ENCODE measurements at places on chromosomes 4 and X.
A peak's percentile ranks its signal among the peaks of the same experiment; 100 is the strongest.

GRCh38 chr4:166763018-166763417 lies 471.3 kb downstream of the SPOCK3 start:
- DNase-seq, result no peak
- no peak overlapping the region for H3K4me3 ChIP-seq
- no peaks in the 10 kb centered on the region for H3K36me3 ChIP-seq
- no peak overlapping the region for H3K27ac ChIP-seq
- H3K4me1 ChIP-seq, result no peaks in the 10 kb centered on the region
- H3K27me3 ChIP-seq, result no peaks in the 10 kb centered on the region

DNA sequence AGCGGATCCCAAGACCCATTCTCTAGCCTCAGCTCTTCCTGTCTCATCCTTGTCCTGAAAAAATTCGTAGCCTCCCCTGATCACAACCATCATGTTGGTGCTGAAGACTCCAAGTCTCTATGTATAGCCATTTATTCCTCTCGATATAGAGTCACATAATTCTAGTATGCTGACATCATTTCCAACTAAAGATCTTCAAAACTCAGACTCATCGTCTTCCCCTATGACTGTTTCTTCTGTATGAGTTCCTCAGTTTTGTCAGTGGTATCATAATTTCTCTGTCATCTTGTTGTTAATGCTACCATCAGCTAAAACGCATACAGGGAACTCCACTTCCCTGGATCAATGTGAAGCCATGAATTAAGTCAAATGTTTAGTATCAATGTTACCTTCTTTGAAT lies 41.2 kb downstream of the UNC5C start:
- H3K27me3 ChIP-seq, result no peaks in the 10 kb centered on the region
- H3K27ac ChIP-seq, result no peak overlapping the region
- no peak for DNase-seq
- H3K36me3 ChIP-seq, result no peaks in the 10 kb centered on the region
- H3K4me3 ChIP-seq, result no peak overlapping the region
- H3K4me1 ChIP-seq, result no peaks in the 10 kb centered on the region

DNA sequence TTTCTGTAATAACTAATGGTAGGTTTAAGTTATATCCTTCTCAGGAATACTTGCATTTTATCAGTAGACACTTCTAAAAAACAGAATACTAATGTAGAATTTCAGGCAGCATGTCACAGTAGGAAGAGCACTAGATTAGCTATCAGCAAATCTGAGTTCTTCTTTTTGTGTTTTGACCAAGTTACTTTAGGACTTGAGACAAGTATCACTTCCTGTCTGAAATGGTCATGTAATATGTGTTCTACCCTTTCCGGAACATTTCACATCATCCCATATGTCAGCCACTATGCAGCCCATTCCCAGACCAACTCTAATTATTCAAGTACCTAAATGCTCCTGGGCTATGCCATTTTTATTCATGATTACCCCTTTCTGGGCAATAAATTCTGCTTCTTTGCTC lies 401.8 kb upstream of the RPS6KA3 start:
- H3K4me1 ChIP-seq, result no peaks in the 10 kb centered on the region
- no peak for DNase-seq
- no peak overlapping the region for H3K27ac ChIP-seq
- H3K4me3 ChIP-seq, result no peak overlapping the region
- no peaks in the 10 kb centered on the region for H3K36me3 ChIP-seq

- peaks cover 10% of the 10 kb centered on the region for H3K36me3 ChIP-seq
- H3K4me1 ChIP-seq, result peaks cover 15% of the 10 kb centered on the region
- H3K4me3 ChIP-seq, result no peak overlapping the region
- no peak overlapping the region for H3K27ac ChIP-seq
These were observed 59.0 kb downstream of the ZNF827 start for GRCh38 chr4:145879598-145879997.

GRCh38 chr4:84966382-84967242 lies at the start of gene WDFY3:
Gene WDFY3 (minus strand): TSS chr4:84966690. CDS start chr4:84860591, 106,099 bp downstream.
- H3K4me1 ChIP-seq, result peaks cover 13% of the 10 kb centered on the region
- no peak within 1 kb of the TSS for H3K27ac ChIP-seq
- DNase-seq, result no peak
- H3K27me3 ChIP-seq, result peaks cover 59% of the 10 kb centered on the region
- H3K4me3 ChIP-seq, result peak within 1 kb of the TSS; percentile 93

- H3K27me3 ChIP-seq, result no peaks in the 10 kb centered on the region
- no peak overlapping the region for H3K27ac ChIP-seq
- no peaks in the 10 kb centered on the region for H3K4me1 ChIP-seq
- no peak for DNase-seq
- no peaks in the 10 kb centered on the region for H3K36me3 ChIP-seq
These were observed 1065.7 kb upstream of the FTHL17 start for GRCh38 chrX:32137525-32137924.

- no peak for DNase-seq
- H3K27ac ChIP-seq, result peak overlapping the region; percentile 96
- no peaks in the 10 kb centered on the region for H3K27me3 ChIP-seq
- no peaks in the 10 kb centered on the region for H3K36me3 ChIP-seq
- peak overlapping the region; percentile 93 for H3K4me3 ChIP-seq
These were observed 55.1 kb upstream of the BCOR start for GRCh38 chrX:40152741-40153344.
